Thymus (tissue), 14 donors: ENCODE measurements at places on chromosomes 7 and 10.

GRCh38 chr10:80322711-80323110 is 33.3 kb upstream of the MAT1A start:
- DNase-seq = peak; percentile 27

GRCh38 chr7:51062222-51062987 is 254.2 kb downstream of the COBL start:
- no peak for DNase-seq

- DNase-seq = no peak
Measured at GRCh38 chr7:47039089-47039648, 542.7 kb downstream of the TNS3 start.

DNA sequence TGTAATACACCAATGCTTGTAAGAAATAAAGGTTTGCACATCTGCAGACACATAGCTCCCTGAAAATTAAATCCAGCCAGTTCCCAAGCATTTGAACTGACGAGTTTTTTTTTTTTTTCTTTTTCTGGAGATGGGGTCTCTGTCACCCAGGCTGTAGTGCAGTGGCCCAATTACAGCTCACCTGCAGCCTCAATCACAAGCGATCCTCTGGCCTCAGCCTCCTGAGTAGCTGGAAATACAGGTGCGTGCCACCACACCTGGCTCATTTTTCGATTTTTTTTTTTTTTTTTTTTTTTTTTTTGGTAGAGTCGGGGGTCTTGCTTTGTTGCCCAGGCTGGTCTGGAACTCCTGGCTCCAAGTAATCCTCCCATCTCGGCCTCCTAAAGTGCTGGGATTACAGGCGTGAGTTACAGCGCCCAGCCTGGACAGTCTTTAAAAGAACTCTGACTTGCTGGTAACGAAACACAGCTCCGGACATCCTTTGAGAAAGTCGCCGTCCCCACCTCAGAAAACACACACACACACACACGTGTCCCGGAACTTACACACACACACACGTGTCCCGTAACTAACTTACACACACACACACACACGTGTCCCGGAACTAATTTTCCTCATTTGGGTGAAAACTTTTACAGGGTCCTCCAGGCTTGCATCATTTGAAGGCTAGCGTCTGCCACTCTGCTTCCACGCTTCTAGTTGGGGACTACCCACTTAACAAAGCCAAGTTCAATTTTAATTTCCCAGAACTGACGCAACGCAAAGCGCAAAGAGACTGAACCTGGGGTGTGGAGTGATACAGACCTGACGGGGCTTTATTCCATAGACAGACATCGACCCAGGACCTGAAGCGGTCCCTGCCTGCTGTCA is 18.6 kb downstream of the OCM2 start:
- no peak for DNase-seq

DNA sequence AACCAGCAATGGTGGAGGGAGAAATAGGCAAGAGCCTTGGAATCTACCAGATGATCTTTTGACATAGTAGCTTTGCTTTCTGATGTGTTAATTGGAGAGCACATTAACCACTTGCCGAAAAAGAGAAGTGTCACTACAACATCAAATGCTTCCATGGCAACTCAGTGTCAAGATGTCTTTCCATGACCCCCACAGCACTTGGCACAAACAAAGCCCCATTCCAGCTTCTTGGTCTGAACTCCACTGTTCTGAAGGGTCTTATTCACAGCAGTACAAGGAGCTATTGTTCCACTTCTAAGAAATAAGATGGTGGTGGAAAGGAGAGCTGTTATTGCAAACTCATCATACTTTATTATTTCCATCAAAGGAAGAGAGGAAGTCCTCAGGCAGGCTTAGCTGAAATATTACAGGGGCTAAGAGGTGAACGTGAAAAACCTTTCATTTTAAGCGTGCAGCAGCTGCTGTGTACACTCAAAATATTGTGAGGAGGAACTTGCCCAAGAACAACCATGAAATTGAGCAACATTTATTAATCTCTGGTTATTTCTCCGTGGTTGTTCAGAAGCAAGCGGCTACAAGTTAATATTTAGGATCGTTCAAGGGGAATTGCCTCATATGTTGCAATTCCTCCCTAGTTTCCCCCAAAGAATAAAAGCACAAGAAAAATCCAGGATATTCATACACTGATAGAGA is 354.8 kb upstream of the CELF2 start:
- DNase-seq = no peak

DNA sequence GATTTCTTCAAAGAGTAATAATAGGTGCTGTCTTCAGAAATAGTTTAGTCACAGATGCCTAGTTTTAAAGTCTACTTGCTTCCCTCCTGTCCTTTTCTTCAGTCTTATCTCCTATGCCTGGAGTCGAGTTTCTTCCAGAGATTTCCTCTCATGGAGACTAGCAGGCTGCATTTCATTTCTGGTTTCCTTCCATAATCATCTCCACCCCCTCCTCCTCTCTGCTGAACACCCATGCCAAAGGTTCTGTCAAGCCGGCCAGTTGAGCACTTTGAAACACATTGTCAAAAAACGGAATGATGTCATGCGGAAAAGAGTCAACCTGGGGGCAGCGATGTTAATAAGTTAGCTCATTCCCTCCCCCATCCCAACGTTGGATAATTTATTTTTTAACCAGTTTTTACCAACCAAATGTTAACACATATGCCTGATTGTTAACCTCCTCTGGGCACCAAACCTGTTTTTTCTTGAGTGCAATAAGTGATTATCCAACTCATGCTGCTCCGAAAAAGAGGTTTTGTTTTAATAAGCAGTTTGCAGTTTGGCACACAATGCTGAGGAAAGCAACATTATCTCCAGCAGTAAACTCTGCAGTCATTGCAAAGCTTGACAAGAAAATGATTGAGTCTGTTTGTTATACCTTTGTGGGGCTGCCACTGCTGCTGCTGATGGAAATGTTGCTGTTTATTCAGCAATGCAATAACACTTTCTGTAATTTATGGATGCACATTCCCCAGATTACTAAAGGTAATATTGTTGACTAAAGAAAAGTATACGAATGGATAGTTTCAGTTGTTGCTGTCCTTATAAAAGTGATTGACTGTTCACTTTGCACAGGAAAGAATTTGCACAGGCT is 161.6 kb downstream of the LRMDA start:
- DNase-seq = no peak

- no peak for DNase-seq
Measured at GRCh38 chr7:90536449-90536848, 59.7 kb upstream of the CDK14 start.

DNA sequence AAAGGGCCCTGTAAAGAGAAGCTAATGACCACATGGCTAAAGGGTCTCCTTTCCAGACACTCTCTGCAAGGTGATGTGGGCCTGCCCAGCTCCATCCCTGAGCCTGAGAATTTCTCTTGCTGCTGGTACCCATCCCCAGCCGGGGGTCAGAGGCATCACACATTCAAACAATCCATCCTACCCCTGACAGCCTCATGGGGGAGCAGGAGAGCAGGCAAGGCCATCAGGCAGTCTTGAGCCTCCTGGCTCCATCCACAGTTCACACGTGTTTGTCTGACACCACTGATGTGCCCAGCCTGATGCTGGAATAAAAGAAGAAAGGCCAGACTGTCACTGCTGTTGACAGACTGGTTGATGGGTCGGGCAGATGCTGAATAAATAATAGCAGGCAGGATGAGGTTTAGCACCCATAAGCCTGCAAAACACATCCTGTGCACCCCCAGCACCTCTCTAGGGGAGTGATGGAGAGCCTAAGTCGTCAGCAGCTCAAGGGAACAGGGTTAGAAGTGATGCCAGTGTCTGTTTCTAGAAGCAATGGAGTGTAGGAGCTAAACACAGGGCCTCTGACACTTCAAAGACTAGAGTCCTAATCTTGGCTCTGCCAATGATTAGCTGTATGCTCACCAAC is 43.5 kb downstream of the TLL2 start:
- no peak for DNase-seq

DNA sequence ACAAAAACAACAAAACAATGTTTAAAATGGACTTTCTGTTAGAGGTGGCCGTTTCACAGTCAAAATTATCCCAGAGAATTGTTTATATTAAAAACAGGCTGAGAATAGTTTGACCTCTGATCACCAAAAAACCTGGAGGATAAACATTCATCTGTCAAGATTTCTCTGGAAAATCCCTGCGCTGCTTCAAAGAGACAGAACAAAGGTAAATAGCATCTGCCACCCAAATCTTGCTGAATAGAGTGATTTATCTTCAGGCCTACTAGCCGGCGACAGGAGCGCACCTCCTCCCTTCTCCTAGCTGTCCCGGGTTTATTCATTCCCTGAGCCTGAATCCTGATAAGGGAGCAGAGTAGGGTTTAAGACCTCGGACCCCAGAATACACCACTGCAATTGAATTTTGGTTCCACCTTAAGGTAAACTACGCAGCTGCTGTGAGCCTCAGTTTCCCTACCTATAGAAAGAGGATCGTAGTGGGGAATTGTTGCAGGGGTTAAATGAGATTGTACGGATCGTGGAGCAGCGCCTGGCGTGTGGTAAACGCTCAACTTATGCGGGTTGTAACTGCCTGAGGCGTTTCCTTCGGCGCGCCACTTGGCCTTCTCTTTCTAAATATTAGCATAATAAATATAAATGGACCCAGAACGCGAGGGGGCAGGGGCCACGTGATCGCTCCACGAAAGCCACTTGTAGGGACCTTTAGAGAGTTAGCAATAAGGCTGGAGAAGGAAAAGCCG is 498 bp upstream of the ST7 start:
- no peak for DNase-seq

- DNase-seq = no peak
Measured at GRCh38 chr10:120433141-120433540, 23.9 kb upstream of the PLPP4 start.

DNA sequence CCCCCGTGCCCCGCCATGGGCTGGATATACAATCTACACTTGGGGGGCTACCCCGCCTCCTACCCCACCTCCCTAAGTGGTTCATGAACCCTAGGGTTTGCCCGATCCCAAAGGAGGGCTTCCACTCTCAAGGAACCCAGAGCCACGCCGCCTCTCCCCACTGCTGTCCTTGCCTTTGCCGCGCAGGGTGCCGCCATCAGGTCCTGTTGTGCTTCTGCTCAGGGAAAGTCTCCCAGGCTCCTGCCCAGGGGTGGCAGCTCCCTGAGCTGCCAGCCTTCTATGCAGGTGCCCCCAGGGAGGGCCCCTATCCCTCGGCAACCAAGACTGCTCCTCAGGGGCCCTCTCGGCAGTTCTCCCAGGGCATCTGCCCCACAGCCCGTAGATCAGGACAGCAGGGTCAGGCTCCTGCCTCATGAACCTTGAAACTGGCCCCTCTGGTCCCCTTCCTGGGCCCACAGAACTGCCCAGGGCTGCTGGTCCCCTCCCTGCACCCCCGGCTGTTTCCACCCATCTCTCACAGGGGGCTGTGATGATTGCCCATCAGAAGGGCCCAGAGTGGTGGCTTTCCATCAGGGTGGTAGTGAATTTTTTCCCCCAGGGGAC is 13.0 kb upstream of the PCBD1 start:
- no peak for DNase-seq

DNA sequence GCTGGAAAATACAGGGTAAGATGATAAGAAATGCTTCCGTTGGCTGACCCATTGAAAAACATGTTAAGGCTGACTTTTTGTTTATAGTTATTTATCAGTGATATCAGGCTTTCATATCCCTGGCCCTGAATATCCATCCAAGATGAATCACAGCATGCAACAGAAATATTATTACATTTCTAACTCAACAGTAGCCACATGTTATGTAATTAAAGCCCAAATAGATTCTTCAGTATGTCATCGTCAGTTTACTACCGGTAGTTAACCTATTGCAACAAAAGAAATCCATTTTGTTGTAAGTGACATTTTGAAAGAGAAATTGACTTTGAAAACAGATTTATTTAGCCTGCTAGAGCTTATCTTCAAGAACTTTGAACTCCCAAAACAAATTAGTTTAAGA is 354.1 kb upstream of the CELF2 start:
- DNase-seq = no peak

DNA sequence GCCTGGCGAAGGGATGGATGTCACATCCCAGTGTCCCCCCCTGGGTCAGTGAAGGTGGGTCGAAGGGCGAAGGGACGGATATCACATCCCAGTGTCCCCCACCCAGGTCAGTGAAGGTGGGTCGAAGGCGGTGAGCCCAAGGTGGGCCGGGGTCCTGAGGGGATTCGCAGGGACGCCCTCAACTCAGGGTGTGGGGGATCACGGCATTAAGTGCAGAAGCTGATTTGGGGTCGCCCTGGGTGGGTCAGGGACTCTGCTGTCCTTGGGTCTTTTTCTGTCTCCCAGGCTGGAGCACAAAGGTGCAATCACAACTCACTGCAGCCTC is 21.9 kb downstream of the ADAP1 start:
- DNase-seq = no peak

- peak; percentile 79 for DNase-seq
Measured at GRCh38 chr7:101743241-101743994, 74.0 kb upstream of the CUX1 start.

DNA sequence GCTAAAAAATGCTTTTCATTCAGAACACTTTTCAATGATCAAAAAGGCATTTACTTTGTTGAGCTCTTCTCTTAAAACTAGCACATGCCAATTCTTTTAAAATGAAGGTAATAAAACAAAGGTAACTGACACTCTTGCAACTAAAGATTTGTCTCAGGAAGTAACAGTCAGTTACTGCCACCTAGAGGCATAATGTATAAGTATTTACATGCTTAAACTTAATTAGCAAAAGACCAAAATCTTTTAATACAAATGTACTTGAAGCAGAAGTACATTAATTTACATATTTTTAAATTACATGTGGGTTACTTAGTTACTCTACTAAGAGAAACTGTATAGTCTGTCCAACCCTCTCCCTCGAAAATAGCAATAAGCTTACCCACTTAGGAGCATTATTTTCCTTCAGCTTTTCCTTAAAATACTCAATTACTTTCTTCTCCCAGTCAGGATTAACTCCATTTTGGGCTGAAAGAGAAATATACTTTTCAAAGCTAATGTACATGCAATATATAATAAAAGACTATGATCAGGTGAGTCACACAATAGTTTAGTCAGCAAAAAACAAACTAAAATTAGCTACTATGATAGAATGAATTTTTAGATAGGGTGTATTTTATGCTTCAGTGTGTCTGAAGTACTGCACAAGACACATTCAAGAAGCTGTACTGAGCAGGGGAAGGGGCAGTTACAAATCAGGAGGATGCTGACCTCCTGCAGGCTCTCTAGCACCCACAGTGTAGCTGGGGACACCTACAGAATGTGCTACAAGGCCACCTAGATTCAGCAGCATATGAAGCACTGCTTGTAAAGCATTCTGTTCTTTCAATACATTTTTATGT is 13.0 kb downstream of the MCMBP start:
- DNase-seq = peak; percentile 35

GRCh38 chr10:42938351-42938750 is 138.5 kb upstream of the RET start:
- DNase-seq = no peak

GRCh38 chr10:60646966-60647796 is 131.1 kb upstream of the CDK1 start:
- peak; percentile 33 for DNase-seq

- no peak for DNase-seq
Measured at GRCh38 chr10:56991591-56992069, 630.6 kb upstream of the ZWINT start.

DNA sequence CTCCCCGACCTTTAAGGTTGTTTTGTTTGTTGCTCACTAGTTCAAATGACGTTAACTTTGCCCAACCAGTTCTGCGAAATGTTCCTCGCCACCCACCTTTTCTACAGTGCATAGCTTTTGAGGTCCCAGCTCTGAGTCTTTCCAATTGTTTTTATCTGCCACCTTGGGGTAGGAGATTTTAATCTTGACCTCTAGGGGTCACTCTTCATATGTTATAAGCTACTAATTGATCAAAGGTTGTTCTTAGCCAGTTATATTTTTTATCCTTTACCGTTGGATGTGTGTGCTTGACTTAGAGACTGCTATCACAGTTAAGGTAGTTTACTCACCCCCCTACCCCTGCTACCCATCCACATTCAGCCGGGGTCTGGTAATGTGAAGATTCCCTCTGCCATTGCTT is 372.4 kb downstream of the SUGCT start:
- no peak for DNase-seq
